Glutamatergic neuron (in vitro differentiated cells): ENCODE measurements at places on chromosomes 13 and 19.
A peak's percentile ranks its signal among the peaks of the same experiment; 100 is the strongest.

- DNase-seq: no peak
Measured at GRCh38 chr19:48844472-48844871, 8.2 kb upstream of the HSD17B14 start.

GRCh38 chr19:29872224-29872731, 60.5 kb downstream of the CCNE1 start:
- DNase-seq: peak; percentile 41

DNA sequence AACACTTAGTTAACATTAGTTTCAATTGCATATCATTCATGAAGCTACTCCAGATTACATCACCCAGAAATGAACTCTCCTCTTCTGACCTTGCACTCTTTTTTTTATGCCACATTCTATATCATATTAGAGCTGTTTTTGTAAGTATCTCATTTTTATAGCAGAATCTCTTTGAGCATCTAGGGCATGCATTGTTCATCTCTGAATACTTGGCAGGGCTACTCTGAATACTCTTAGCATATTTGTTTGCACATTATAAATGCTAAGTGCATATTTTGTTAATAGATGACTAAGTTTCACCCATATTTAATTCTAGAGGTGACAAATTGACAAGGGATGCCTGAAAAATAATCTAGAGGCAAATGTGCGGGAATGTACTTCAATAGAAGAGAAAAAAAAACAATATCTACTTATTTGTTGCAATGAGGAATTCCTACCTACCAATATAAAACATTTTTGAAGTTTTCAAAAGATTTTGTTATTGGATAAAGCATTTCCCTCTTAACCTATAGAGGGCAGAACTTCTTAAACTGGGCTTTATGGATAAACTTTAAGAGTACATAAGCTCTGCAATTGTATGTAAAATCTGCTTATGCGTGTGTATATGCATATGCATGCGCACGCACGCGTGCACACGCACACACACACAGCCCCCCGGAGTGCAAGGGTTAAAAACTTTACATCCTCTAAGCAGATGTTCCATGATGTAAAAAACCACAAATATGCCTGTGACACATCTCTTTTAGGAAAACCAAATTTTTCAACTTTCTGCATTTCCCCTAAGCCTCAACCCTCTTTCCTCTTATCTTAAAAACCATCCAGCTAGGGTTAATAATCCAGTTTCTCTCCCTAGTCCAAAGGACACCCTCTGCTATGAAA, 73.0 kb upstream of the OXGR1 start:
- no peak for DNase-seq

DNA sequence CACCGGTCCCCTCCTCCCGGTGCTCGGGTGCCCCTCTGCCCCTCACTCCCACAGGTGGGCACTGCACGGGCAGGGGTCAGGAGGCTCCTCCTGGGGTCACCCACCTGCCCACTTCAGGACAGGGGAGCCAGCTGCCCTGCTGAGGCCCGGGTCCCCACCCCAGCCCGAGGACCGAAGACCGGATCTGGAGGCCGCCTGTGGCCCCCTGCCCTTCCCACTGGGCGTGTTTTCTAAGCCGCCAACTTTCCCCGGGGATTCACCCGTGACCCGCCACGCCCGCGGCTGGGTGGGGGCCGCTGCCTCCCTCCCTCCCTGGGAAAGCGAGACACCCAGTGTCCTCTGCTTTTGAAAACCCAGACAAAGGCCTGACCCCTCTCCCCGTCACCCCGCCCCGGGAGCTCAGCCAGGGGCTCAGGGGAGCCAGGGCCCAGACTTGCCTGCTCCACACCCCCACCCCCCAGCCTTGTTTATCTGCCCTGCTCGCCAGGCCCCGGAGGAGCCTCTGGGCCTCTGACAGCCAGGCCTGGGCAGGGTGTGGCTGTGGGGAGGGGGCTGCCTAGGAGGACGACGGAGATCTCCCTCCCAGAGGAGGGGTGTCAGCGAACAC, 1.3 kb downstream of the PALM start:
- DNase-seq: peak; percentile 84

- no peak for DNase-seq
Measured at GRCh38 chr13:61734683-61735082, 319.0 kb upstream of the PCDH20 start.

DNA sequence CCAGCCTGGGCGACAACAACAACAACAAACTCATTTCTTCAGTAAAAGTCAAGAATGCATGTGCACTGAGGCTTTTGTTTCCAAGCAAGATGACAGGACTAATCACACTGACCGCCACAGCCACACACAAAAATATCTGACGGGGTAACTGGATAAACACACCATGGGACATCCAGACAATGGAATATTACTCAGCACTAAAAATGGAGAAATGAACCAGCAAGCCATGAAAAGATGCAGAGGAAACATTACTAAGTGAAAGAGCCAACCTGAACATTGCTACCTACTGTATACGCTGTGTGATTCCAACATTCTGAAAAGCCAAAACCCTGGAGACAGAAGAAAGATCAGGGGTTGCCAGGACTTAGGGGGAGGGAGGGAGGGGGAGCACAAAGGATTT, 36.7 kb downstream of the FAAP24 start:
- DNase-seq: no peak
